Glomerular endothelial cell (primary cell): ENCODE measurements at places on chromosomes 6 and 20.

GRCh38 chr20:7411075-7411474 lies 529.2 kb downstream of the HAO1 start:
- DNase-seq, result no peak

GRCh38 chr6:110875548-110876169 lies 1.1 kb downstream of the AMD1 start:
- DNase-seq, result no peak

DNA sequence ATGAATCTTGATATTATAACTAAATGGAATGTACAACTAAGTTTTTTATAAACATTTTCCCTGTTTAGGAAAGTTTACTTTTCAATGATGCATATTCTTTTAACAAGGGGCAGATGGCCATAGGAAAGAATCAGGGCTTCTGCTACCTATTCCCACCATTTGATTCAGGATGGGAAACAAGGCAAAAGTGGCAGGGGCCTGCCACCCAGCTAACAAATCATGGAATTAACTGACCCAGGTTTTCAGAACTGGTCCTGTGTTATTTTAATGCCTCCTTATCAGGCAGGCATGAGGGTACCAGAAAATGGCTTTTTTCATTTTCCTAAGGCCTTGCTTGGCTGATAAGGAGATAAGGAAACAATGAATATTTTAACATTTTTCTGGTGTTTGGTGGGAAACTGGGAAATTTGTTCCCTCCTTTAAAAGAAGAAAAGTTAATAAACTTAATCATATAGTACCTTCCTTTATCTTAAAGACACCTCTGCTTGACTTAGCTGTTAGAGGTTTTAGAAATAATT lies 6.7 kb downstream of the POU3F2 start:
- no peak for DNase-seq

DNA sequence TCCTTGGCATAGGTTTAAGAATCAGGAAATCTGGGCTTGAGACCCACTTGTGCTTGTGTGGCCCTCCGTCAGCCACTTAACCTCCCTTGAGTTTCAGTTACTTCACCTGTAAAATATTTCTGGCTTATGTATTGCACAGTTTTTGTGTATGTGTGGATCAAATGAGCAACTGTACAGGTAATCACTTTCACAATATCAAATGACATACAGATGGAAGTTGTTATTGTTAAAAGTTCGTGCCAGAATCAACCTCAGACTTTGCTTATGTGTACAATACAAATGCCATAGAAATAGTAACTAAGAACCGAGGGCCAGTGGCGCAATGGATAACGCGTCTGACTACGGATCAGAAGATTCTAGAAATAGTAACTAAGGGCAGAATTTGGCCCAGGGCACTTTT lies 65.6 kb upstream of the KIF13A start:
- no peak for DNase-seq

GRCh38 chr6:89098461-89098860 lies 17.9 kb downstream of the PNRC1 start:
- DNase-seq, result no peak

DNA sequence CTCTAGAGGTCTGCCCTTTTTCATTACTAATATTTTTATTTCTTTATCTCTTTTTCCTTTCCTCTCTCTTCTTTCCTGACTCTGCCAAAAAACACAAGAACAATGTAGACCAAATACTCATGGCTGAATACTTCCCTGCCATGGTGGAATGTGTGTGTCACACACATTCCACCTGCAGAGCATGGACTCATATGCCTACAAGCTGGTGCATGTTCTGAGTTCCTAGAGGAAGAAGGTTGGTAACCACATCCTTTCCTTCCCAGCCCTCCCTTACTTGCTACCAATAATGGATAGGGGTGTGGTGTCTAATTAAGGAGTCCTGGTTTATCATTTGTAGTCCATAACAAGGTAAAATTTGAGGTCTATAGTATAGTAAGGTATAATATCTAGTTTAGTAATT lies 15.2 kb upstream of the CST9L start:
- DNase-seq, result no peak

- no peak for DNase-seq
Measured at GRCh38 chr20:50862546-50862945, 67.7 kb downstream of the BCAS4 start.
